ENCODE measurements at places on chromosomes 7 and 10.

DNA sequence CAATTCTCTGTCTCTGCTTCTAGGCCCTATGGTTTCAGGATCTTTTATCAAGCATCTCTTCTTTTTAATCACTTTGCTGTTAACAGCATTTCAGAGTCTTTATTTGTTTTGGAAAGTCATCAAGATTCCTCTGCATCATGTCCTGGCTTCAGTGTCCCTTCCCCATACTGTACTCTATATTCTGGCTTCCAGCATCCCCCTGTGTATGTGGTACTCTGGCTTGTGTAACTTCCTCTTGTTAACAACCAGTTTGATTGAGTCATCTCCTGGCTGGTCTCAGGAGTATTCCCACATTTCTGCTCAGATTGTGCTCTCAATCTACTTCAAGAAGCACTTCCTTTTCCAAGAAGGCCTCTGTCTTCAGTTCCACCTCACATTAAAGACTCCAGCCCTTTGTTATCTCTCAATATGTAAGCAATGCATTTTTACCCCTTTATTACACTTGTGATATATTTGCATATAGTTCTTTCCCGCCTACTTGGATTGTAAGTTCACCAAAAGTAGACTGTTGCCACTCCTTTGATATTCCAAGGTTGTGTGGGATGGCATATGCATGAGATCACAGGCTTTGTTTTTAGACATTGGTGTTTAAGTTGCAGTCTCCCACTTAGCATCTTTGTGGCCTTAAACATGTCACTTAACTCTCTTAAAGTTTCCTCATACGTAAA, 15.1 kb upstream of the ATE1 start:
- no peak for DNase-seq

- no peak for DNase-seq
Observed at GRCh38 chr10:30398193-30398592, 35.8 kb upstream of the MAP3K8 start.

DNA sequence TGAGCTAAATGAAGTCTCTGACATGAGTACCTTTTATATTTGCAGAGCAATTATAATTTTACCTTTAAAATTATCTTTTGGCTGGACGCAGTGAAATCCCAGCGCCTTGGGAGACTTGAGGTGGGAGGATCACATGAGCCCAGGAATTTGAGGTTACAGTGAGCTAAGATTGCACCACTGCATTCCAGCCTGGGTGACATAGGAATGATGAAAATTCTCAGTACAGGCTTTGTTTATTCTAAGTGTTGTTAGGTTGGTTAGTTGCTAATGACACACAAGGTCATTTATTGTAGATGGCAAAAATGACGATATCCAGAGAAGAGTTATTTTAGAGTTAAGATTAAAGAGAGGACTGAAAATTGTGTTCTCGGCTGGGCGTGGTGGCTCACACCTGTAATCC, 87.6 kb downstream of the XRCC2 start:
- DNase-seq, result no peak

- DNase-seq, result no peak
Observed at GRCh38 chr7:148661471-148661870, 37.2 kb upstream of the CUL1 start.

- DNase-seq, result no peak
Observed at GRCh38 chr7:148265896-148266295, 324.7 kb upstream of the C7orf33 start.

DNA sequence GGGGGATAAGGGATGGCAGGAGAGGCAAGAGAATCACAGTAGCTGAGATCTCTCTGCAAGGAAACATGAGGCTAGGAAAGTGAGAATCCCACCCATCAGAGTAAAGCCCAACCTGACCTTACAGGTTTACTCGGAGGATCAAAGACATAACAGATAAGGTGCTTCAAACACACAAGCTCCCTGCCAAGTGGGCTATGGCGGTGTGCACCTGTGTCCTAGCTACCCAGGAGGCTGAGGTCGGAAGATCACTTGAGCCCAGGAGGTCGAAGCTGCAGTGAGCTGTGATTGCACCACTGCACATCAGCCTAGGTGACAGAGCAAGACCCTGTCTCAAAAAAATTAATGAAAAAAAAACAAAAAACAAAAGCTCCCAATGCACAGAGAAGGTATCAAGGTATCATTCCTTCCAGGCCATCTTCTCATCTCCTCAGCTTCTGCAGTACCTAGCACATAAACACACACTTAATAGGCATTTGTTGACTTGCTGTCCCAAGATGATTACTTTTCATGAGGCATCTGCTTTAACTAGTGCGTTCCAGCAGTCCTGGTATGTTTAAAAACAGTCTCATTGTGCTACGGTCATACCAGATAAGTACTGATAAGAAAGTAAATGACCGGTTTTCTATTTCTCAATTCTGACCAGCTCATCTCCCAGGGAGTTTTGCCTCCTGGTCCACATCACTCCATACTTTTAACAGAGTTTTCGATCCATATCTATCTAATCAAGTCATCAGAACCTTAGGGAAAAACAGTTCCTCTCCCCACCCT, 13.3 kb downstream of the GNA12 start:
- DNase-seq, result no peak

- DNase-seq, result no peak
Observed at GRCh38 chr7:93442478-93443224, 131.9 kb downstream of the CALCR start.

GRCh38 chr7:91459539-91459938, 195.3 kb downstream of the FZD1 start:
- no peak for DNase-seq

GRCh38 chr10:82628373-82628772, 753.4 kb downstream of the NRG3 start:
- no peak for DNase-seq

- DNase-seq, result no peak
Observed at GRCh38 chr7:21944616-21945453, 864 bp downstream of the CDCA7L start.

DNA sequence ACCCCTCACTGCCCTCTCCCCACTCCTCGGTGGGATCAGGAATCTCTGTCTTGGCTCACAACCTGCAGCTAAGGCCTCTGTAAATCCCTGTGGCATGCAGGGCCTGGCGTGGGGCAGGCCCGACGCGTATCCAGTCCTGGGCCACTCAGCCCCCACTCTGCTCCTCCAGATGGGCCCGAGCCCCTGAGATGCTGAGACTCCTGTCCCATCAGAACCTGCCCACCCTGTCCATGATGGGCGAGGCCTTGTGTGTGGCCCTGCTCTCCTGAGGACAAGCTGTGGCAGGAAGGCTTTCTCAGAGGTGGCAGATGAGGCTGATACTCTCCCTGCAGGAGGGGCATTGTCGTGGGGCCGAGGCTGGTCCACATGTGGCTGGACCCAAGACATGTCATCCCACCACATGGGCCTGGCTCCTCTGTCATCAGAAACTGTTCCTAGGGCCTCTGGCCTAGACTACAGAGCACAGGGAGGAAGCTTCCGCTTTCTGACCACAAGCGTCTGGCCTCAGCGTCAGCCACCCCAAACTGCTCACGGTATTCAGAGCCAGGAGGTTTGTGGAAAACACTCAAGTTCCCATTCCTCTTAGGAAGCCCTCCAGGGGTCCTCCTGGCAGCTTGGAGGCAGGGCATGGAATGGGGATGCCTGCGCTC, 6.0 kb downstream of the ALOX5 start:
- no peak for DNase-seq

GRCh38 chr10:24315211-24315610, 106.3 kb downstream of the KIAA1217 start:
- no peak for DNase-seq

DNA sequence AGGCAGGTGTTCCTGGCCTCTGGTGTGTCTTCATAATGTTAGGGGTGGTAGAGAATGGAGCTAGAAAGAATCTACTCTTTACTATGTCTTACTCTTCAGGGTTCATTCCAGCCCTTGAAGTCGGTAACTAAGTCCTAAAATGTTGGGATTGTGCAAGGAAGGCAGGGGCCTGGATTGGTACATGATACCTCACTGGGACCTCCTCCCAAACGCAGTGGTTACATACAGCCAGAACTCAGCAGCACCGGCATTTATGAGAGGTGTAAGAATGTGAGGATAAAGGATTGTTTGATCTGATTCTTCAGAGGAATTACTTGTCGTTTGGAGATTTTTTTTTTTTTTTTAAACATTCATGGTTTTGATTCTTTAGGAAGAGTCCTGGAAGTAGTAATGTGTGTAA, 6.9 kb downstream of the COMTD1 start:
- DNase-seq, result no peak

DNA sequence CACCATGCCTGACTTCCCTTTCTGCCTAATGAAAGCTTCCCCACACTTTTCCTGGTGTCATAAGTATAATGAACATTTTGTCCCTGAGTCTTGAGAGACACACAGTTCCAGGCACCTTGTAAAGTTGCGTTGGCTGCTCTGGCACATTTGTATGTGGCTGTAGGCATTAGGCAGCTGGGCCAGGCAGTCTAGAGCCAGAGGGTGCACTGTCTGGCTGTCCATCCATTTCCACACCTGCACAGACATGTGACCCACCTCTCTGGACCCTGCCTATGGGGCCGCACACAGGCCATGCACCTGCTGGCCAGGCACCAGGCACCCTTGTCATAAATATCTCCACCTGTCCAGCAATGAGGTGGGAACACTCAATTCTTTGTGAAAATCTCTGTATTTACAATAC, 54.7 kb upstream of the ANTXRL start:
- DNase-seq, result no peak

GRCh38 chr7:13414661-13415107, 574.8 kb downstream of the ETV1 start:
- no peak for DNase-seq

DNA sequence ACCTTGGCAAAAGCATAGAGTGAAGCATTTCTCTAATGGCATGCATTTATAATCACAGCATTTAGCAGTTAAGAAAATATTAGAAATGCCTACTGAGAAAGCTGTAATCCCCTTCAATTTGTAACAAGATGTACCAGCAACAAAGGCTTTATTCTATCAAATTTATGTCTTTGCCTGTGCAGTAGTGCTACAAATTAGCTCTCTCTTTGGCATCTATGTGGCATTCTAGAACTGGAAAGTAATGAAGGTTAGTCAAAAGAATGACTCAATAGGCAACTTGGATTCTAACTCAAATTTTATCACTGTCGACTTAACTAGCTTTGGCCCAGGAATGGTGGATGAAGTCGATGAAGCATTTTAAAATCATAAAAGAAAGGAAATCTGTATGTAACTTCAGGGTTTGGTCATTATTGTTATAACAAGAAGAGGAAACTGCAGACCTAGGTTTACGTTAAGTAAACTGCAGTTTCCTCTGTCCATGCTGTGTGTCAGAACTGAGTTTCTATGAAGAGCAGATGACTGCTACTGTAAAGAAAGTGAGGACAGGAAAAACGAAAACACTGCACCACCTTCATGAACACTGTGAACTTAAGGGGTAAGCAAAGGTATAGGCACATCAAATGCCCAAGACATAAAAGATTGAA, 140.0 kb downstream of the RAPGEF5 start:
- no peak for DNase-seq

- no peak for DNase-seq
Observed at GRCh38 chr7:90892213-90892612, 296.1 kb downstream of the CDK14 start.

- DNase-seq, result no peak
Observed at GRCh38 chr7:87672217-87672616, 44.0 kb downstream of the RUNDC3B start.

DNA sequence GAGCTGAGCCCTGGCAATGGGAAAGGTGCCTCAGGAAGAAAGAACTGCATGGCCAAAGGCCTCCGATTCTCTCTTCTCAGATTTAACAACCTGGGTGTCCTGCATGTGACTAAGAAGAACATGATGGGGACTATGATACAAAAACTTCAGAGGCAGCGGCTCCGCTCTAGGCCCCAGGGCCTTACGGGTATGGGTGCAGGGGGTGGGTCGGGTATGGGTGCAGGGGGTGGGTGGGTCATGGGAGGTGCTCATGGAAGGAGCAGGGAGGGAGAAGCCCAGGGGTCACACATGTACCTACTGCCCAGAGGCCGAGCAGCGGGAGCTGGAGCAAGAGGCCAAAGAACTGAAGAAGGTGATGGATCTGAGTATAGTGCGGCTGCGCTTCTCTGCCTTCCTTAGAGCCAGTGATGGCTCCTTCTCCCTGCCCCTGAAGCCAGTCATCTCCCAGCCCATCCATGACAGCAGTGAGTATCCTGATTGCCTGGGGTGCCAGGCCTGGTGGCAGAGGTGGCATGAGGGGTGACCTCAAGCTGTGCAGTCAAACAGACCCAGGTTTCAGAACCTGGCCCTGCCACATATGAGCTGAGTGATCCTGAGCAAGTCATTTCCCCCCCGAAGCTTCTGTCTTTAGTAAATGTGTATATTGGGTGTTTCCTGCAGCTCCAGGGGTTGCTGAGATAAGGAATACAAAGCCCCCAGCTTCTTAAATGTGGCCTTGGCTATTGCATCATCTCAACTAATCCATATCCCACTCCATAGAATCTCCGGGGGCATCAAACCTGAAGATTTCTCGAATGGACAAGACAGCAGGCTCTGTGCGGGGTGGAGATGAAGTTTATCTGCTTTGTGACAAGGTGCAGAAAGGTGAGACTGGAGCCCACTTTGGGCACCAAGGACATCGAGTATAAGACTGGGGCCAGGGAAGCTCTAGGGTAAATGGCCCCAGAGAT, 2.0 kb downstream of the NFKB2 start:
- no peak for DNase-seq

GRCh38 chr10:4279655-4280054, 494.6 kb upstream of the KLF6 start:
- no peak for DNase-seq
